ENCODE measurements at places on chromosomes 2 and 18.

GRCh38 chr2:132519566-132519965 lies 103.0 kb downstream of the GPR39 start:
- DNase-seq: no peak

- peak; percentile 48 for DNase-seq
Observed at GRCh38 chr2:10297959-10298531, 4.7 kb upstream of the HPCAL1 start.

- DNase-seq: no peak
Observed at GRCh38 chr18:73626859-73627258, 520.8 kb downstream of the FBXO15 start.

DNA sequence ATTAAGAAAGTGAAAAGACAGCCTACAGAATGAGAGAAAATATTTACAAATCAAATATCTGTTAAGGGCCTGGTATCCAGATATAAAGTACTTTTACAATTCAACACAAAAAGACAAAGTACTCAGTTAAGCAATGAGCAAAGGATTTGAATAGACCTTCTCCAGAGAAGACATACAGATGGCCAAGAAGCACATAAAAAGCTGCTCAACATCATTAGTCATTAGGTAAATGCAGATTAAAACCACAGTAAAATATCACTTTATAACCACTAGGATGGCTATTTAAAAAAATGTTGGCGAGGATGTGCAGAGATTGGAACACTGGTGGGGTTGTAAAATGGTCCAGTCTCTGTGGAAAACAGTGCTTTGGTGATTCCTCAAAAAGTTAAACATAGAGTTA lies 38.9 kb downstream of the RAB31 start:
- no peak for DNase-seq

GRCh38 chr18:75407468-75408437 lies 19.8 kb downstream of the SMIM21 start:
- no peak for DNase-seq

DNA sequence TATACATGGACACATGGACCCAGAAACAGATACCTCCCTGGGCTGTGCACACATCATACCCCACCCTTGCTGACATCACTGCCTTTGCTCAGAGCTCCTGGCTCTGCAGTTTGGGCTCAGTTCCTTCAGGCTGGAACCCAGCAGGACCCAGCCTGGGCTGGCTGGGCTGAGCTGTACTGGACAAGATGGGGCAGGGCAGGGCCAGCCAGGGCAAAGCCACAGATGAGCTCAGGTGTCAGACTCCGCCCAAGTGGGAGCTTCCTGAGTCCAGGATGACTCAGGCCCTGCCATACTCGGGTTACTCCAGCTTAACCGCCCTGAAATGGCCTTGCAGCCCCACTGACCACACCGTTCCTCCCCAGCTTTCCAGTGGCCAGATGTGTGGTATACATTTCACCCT lies 284.9 kb downstream of the OSR1 start:
- no peak for DNase-seq

- DNase-seq: no peak
Observed at GRCh38 chr18:14086458-14087231, 45.6 kb downstream of the ZNF519 start.

DNA sequence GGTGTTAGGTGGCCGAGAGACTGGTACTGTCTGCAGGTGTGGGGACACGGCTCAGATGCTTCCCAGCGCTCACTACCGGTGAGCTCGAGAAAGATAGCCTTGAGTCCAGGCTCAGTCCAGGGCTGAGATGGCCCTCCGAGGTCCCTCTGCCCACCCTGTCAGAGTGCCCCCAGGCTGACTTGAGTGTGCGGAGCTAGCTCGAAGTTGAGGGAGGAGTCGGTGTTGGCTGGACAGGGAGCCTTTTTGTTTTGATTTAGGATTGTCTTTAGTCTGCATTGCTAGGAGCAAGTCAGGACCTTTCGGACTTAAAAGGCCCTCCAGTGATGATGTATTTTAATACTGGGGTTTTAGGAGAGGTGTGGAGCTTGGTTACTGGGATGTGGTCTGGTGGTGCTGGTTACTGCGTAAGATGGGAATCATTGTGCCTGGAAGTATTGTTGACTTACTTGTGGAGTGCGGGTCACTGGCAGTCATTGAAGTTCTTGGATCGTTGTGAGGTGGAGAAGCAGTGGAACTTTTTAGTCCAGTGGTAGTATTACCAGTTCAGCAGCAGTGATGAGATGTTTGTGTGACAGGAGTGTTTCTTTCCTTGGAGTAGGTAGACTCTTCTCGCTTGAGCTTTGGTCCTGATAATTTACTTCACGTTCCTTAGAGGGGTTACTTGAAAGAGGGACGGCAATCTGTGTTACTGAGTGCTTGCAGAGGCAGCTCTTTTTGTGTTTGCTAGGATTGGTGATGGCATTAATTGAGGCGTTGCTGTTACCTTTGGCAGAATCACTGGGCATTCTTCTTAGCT lies 633 bp downstream of the KIAA1328 start:
- DNase-seq: no peak

GRCh38 chr2:189391201-189391600 lies 50.1 kb upstream of the WDR75 start:
- DNase-seq: no peak

- no peak for DNase-seq
Observed at GRCh38 chr2:88296247-88296646, 126.1 kb downstream of the THNSL2 start.

DNA sequence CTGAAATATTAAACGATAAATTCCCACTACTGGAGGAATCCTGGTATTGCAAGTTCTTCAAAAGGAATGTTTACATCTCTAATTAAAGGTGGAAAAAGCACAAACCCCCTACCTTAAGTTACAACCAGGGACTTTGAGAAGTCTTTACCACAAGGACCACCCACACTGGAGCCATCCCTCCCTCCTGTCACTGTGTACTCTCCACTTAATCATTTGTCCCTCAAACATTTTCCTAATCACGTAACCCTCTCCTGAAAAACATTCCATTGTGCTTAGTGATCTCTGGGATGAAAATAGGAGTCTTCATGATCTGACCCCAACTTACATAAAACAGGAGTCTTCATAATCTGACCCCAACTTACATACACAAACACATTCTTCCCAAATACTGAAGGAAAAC lies 85.7 kb downstream of the SUCLG1 start:
- no peak for DNase-seq

GRCh38 chr18:45650321-45650720 lies 35.0 kb downstream of the SLC14A2 start:
- no peak for DNase-seq

DNA sequence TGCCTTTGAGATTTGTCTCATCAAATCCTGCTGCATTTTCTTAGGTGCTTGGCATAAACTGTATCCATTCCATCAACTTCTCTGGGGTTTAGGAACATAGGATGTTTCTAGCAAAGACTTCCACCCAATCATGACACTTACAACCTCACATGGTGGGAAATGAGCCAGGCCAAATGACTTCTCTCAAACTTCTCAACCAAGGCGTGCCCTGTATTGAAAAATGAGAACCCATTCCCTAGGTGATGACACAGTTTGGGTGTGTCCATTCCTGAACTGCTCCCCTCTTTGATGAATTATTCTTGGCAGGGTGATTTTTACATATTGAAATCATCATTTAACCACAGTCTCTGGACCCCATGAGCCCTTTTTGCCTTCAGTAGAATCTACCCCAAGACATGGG lies 161.1 kb downstream of the EN1 start:
- DNase-seq: no peak

- no peak for DNase-seq
Observed at GRCh38 chr2:171952276-171952675, 30.0 kb downstream of the HAT1 start.

DNA sequence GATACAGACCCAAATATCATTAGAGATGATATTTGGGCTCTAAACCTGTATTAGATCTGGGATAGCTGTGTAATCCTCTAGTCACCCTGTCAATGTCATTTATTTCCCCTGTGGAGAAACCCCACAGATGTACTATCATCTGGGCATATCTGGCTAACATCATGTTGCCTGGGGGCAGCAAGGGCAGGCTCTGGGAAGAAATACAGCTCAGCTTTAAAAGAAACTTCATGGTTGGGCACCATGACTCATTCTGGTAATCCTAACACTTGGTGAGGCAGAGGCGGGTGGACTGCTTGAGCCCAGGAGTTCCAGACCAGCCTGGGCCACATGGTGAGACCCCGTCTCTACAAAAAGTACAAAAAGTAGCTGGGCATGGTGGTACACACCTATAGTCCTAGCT lies 282.5 kb downstream of the SLC8A1 start:
- DNase-seq: no peak

- DNase-seq: no peak
Observed at GRCh38 chr18:34863702-34864101, 153.6 kb downstream of the DTNA start.

DNA sequence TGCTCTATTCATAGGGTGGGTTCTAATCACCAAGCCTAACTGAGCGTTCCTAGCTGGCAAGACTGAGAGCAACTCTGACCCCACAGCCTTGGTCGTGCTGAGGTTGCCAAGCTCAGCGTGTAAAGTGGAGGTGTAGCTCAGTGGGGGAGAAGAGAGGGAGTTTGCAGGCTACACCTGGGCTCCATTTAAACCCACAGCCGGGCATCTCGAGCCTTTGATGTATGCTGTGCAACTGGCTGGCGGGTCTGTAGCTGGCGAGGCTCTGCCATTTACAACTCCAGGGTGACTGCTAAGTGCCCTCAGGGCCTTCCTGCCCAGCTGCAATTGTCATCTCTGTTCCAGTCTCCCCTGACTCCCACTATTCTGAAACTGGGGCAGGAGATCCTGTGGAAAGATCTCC lies 20.0 kb upstream of the CHRNA1 start:
- no peak for DNase-seq

Data from activated naive CD8-positive, alpha-beta T cell treated with anti-CD3 and anti-CD28 coated beads, Interleukin-2, amount 50 U/mL, for 16 hours (primary cell).